ENCODE measurements at places on chromosomes 16 and 17.

DNA sequence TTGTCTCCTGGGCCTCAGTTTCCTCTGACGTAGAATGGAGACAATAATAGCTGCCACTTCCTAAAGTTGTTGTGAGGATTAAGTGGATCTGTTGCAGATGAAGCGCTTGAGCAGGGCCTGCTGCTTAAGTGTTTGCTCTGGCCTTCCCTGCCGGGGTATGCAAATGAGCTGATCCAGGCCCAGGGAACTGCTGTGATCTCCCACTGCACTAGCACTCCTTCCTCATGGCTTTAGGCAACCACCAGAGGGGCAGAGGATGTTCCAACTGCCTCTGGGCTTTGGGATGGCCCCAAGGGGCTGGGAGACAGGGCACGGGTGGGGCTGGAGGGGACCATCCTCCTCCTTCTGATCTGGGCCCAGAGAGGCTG, 6.2 kb downstream of the SBK1 start:
- no peak for DNase-seq

DNA sequence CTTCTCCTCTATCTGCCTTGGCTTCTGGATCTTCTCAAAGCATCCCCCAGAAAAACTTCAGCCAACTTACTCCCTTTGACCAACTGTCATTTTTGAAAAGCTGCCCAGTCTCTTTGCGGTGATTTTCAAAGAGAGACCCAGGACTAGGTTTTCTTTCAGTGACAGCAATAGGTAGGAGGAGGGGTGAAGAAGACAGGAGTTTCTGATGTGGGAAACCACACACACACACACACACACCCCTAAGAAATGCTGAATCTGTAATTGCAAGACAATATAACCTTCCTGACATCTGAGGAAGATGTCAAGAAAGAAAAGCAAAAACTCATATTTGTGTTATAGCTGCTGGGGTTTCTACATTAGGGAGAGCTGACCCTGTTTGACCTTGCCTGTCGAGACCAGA, 5.2 kb downstream of the FAM20A start:
- DNase-seq = no peak

DNA sequence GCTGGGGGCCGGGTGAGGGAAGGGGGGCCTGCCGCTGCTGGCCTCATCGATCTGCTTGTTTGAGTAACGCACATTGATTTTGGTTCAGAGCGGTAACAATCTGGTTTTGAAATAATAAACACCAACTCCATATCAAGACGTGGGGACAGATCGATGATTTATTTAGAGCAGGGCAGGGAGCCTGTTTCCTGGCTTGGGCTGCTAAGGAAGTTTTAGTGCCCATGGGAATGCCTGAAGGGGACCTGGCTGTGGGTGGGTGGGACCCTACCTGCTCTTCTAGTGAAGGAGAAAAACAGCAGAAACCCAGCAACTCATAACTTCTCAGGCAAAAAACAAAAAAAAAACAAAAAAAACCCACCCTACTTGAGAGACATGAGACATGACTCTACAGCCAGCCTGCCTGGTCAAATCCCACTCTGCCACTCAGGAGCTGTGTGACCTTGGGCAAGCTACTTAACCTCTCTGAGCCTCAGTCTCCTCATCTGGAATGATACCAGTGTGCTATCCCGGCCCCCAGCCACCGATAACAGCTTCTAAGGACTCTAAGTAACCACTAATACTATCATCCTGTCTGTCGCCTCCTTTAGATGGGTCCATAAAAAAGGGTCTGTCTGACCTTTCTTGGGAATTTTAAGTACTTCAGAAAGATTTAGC, 66.0 kb downstream of the PIPOX start:
- no peak for DNase-seq

GRCh38 chr17:1908699-1909309, 79.0 kb downstream of the RPA1 start:
- peak; percentile 92 for DNase-seq

GRCh38 chr16:79328402-79329165, 272.0 kb downstream of the MAF start:
- no peak for DNase-seq

DNA sequence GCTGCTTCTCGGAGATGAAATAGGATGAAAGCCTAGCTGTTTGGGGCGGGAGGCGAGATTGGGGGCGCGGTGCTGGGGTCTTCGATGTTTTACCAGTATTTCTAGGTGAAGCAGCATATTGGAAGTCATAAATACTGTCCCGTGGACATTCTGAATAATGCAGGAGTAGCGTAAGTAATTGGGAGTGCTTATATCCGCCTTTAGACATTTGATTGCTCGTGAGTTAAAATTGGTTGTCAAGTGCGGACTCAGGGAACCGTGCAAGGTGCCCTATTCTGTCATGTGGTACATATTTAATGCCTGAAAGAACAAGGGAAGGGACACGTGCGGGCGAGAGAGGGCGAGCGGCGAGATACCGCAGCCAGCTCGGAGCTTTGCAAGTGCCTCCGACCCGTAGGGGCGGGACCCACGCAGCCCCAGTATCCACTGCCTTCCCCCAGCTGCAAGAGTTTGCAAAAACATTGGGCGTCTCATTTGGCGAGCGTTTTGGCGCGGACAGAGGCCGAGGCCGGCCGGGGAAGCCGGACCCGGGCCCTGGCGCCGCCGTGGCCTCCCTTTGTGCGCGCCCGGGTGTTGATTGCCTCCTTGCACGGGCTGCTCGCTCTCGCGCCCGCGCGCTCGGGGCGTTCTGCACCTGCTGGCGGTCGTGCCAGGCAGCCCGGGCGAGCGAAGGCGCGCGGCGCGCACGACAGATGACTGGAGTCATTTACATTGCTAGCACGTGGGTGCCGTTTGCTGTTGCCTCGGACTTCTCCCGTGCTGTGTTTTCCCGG, 849.8 kb upstream of the RBFOX1 start:
- DNase-seq = no peak

GRCh38 chr17:17216776-17217175, 10.6 kb upstream of the PLD6 start:
- no peak for DNase-seq
